Naive thymus-derived CD4-positive, alpha-beta T cell (primary cell): ENCODE measurements at places on chromosomes 13 and 19. TPM values are rescaled to one million over a fixed set of nuclear protein-coding genes. Genes with fewer than 3 reads are reported as not detected.

The CCDC106 gene
- total RNA-seq = 4.0 TPM

The ZNF420 gene
- total RNA-seq = 10.8 TPM

The ATP4B gene
- not detected in 2 replicates for total RNA-seq

The NCCRP1 gene
- total RNA-seq = not detected

The GPR183 gene
- 25.2 and 26.8 TPM in 2 replicates for total RNA-seq

The S1PR4 gene
- total RNA-seq = 238 TPM

The CEACAM21 gene
- total RNA-seq = 43.1 TPM

The CNN1 gene
- total RNA-seq = not detected in 2 replicates

The CRX gene
- total RNA-seq = not detected
